ENCODE measurements at places on chromosomes 4 and X.

DNA sequence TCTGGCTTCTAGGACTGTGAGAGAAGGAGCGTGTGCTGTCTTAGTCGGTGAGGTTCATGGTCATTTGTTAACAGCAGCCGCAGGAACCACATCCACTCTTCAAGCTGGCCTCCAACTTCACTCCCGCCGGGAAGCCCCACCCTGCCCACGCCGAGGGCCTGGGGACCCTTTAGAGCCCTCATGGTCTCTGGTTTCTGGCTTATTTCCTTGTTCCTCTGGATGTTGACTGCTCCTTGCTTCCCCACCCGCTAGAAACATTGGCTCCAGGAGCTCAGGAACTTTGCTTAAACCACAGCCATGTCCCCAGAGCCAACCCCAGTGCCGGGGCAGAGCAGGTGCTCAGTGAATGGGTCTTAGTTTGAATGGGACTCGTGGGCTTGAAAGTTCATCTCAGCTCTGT, 40.8 kb downstream of the HTRA3 start:
- no peak for DNase-seq

DNA sequence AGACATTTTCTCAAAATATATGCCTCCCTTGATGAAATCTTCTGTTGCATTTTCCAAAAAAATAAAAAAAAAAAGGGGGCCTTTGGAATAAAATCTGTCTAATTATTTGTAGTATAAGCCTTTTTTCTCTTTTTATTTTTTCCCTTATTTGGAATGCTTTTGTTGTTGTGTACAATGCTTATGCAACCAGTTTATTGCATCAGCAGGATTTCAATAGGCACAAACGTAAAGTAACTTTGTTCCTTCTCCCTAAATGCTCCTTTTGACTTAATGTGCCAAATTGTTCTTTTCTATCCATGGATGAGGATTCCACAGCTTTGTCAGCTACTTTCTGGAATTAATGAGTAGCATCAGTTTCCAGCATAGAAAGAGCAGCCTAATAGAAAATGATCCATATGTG, 59.6 kb upstream of the HPGD start:
- DNase-seq: no peak

DNA sequence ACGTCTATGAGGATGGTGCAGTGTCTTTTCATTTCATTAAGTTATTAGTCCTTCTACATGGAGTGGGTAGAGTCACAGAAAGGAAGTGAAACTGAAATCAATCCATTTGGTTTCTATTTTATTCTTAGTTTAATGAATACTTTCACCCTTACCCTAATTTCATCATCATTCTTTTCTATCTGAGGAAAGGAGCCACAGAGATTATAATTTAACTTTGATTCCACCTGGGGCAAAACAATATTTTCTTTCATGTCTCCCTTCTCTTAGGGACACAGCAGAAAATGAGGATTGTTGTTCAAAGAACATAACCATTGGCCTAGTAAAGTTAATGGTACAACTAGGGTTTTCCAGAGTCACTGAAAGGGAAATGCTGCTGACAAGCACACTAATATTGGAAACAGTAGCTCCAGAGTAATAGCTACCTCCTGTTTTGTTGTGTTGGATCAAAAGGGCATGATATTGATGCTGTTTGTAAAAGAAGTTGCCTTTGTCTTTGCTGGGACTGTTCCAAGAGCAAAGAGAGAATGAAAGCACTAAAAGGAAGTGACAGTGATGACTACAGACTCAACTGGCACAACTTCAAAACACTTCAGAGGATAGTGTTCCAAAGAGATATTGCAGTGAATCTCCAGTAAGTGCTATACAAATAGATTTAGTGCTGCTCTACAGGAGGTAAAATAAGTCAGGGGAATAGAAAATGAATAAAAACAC, 247.1 kb upstream of the PITX2 start:
- DNase-seq: no peak

GRCh38 chr4:123452616-123453015, 56.0 kb downstream of the SPRY1 start:
- DNase-seq: no peak

- no peak for DNase-seq
Observed at GRCh38 chr4:81966676-81967075, 407.1 kb downstream of the HNRNPD start.

GRCh38 chr4:144739511-144740033, 93.6 kb downstream of the HHIP start:
- no peak for DNase-seq

DNA sequence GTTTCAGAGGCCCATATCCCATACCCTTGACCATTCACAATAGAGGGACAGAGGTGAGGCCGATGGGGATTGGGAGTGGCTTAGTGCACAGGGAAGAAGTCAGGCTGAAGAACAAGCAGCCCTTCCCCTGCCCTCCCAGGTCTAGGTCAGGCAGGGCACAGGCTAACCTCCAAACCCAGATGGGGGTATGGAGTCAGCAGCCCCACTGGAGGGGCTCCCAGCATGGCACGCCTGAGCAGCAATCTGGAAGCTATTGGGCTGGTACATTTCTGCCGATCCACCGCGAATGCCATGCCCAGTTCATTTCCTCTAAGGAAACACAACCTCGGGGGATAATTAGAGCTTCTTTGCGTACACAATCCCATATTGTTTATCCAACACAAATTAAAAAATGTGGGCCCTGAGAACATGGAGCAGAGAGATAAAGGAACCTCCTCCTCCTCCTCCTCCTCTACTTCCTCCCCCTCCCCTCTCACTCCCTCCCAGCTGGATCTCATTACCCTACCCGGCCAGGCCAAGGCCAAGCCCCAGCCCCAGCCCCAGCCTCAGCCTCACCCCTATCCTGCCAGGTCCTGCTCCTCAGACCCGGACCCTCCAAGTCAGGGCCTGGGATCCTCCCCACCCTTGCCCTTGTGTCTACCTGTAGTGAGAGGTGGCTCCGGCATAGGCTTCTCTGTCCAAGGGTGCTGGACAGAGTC, 83.0 kb downstream of the PJA1 start:
- no peak for DNase-seq

- no peak for DNase-seq
Observed at GRCh38 chr4:75412746-75413145, 101.5 kb downstream of the RCHY1 start.

- no peak for DNase-seq
Observed at GRCh38 chr4:120277391-120277790, 210.7 kb upstream of the MAD2L1 start.

DNA sequence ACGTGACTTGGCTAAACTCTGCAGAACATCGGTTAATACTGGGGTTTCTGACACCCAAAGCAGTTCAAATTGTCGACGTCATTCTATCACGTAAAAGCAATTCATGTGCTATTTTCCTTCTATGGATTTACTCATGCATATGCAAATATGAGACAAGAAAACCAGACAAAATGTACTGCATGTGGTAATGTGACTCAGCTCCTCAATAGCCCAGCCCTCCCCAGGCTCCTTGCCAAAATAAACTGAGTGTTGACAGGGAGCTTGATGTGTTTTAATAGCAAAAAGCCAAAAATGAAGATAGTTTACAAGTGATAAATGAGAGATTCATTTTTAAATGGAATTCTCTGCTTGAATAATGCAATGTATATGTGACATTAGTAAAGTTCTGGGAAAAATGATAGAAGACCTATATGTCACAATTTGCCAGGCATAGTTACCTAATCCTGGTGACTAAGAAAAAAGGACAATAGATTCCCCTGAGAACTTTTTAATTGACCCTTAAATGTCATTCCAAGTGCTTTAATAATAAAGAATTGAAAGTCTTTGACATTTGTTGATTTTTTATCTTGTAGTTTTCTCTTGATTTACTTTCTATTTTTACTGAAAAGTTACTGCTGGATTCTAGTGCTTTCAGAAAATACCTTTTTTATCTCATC, 1700.6 kb upstream of the TENM3 start:
- no peak for DNase-seq

GRCh38 chr4:94621491-94622080, 136.2 kb upstream of the BMPR1B start:
- no peak for DNase-seq

- DNase-seq: no peak
Observed at GRCh38 chr4:81946996-81947395, 426.8 kb downstream of the HNRNPD start.

DNA sequence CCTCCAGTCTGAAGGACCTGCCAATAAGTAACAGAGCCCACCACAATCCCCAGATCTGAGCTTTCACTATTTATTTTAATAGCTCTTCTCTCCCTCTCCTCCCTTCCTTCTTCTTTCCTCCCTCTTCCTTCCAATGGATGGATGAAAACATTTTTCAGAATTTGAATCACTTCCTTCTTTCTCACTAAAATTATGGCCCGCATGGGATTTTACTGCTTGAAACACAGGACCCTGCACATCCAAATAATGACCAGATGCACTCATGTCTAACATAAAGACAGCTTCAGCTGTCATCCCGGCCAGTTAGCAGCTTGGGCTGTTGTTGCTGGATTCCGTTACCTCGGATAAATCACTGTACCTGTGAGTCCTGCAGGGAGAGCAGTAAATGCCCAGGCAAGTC, 5.4 kb upstream of the PHEX start:
- no peak for DNase-seq

DNA sequence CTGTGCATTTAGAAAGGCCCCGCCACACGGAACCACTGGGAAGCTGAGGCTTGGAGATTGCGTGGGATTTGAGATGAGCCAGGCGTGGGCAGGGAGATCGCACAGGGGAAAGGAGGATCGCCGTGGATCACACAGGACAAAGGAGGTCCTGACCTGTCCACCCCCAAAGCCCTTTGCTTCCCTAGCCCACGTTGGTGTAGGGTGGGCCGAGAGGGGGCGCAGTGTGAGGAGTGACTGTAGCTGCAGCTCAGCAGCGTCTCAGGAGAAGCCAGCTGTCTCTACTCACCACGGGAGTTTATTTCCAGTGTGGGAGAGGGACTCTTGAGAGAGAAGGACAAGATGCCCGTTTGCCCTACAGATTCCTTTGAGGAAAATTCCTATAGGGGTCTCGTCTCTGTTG, 62.1 kb downstream of the TBL1X start:
- no peak for DNase-seq

DNA sequence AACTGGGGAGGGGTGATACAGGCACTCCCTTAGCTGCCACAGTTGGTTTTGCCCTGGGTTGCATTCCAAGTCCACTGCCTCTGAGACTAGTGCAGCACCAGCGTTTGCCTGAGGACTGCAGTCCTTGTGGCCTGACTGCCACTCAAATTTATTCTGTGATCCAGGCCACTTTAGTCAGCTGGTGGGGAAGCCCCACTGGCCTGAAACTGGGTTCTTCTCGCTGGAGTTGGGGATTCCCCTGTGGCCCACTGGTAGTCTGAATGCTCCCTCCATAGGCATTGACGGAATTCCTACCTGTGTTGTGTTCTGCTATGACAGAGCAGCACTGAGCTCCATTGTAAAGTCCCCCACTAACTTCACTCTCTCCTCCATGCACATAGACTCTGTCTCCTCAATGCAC, 63.8 kb downstream of the PTPN13 start:
- DNase-seq: no peak

DNA sequence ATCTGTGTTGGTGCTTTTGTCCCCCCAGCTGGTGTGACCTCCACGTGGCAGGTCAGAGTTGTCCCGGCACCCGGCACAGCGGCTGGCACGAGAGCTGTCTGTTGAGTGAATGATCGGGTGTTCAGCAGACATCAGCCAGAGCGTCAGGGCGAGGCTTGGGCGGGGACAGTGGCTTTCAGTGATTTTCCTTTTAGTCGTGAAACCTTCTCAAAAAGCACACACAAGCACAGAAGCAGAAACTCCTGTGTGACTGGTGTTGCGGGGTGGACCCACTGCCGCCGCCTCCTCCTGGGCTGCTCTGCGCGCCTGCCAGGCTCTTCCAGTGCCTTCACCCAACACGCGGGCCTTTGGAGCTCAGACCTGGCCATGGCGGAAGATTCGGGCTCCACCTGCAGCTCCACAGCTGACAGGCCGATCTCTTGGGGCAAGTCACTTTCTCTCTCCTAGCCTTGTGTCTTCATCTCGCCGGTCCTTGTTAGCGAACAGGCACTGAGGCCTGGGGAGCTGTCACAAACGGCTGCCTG, 51.4 kb upstream of the HGFAC start:
- DNase-seq: no peak

- no peak for DNase-seq
Observed at GRCh38 chr4:40702800-40703151, 47.0 kb upstream of the NSUN7 start.

DNA sequence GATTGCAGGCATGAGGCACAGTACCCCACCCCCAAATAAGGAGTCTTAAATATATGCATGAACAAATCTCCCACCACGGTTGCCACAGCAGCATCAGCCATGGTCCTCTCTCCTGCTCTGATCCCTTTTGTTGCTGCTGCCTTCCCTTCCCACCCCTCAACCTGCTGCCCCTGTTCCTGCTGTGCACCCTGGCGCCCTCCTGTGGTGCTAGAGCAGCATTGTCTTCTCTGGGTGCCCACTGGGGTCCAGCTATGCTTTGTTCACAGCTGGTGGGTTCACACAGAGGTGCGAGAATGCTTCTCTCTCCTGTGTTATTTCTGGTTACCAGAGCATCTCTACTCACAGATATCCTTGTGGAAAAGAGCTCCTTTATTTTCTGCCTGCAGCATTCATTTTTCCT, 116.2 kb downstream of the GATB start:
- no peak for DNase-seq

- no peak for DNase-seq
Observed at GRCh38 chr4:4792466-4792865, 67.0 kb upstream of the MSX1 start.

DNA sequence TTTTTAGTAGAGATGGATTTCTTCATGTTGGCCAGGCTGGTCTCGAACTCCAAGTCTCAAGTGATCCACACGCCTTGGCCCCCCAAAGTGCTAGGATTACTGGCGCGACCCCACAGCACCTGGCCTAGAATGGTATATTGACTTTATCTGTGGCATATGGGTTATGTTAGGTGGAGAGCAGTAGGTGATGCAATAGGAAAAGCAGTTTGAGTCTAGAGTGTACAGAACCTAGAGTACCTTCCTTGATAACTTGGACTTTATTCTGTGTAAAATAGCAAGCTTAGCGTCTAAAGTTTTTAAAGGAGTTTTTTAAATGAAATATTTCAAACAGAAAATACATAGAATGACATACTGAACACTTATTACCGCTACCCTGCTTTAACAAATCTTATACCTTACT, 312.0 kb upstream of the ZCCHC13 start:
- no peak for DNase-seq

DNA sequence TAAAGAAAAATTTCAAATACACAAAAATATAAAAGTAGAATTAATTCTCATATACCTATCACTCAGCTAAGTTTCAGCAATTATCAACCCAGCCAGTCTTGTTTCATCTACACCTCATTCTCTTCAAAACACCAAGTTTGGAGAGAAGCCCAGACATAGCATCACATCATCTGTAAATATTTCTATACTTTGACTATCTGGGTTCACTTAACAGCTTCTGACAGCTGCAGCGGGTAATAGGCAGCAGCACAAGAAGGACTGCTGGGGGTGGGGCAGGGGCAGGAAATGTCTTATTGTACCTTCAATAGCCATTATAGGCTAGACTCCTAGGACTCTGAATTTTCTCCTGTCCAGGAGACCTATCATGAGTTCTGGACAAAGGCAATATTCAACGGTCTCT, 54.1 kb downstream of the PHF8 start:
- no peak for DNase-seq

GRCh38 chrX:150693725-150694574, 754 bp downstream of the MTMR1 start:
- DNase-seq: peak; percentile 71

All from CD8-positive, alpha-beta memory T cell (primary cell).